ENCODE measurements at places on chromosomes 7 and 10. TPM values are rescaled to one million over a fixed set of nuclear protein-coding genes. Genes with fewer than 3 reads are reported as not detected.

DNA sequence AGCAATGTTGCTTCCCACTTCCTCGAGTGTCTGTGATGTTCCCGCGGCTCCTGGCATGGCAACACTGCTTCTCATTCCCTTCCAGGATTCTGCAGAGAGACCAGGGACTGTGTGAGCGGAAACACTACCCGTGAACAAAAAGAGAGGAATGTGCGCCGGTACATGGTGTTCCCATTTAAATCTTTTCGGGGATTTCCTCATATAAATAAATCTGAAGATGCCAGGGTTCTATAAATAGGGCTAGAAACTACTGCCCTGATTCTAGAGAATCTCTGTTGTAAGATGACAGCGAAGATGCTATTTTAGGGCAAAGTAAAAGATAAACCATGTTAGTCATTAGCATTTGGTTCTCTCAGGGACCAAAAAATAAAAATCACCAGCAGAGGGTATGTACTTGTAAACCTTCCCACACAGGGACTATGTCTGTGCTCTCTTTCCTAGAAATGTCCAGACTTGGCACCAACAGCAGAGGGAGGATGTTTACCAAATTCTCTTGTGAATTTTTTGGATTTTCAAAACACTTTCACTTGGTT, 92.2 kb upstream of the DDC start:
- H3K27ac ChIP-seq, result no peak overlapping the region
- peaks cover 37% of the 10 kb centered on the region for H3K4me1 ChIP-seq
- peaks cover 3% of the 10 kb centered on the region for H3K36me3 ChIP-seq
- H3K27me3 ChIP-seq, result no peaks in the 10 kb centered on the region
- DNase-seq, result no peak
- no peak overlapping the region for H3K4me3 ChIP-seq

DNA sequence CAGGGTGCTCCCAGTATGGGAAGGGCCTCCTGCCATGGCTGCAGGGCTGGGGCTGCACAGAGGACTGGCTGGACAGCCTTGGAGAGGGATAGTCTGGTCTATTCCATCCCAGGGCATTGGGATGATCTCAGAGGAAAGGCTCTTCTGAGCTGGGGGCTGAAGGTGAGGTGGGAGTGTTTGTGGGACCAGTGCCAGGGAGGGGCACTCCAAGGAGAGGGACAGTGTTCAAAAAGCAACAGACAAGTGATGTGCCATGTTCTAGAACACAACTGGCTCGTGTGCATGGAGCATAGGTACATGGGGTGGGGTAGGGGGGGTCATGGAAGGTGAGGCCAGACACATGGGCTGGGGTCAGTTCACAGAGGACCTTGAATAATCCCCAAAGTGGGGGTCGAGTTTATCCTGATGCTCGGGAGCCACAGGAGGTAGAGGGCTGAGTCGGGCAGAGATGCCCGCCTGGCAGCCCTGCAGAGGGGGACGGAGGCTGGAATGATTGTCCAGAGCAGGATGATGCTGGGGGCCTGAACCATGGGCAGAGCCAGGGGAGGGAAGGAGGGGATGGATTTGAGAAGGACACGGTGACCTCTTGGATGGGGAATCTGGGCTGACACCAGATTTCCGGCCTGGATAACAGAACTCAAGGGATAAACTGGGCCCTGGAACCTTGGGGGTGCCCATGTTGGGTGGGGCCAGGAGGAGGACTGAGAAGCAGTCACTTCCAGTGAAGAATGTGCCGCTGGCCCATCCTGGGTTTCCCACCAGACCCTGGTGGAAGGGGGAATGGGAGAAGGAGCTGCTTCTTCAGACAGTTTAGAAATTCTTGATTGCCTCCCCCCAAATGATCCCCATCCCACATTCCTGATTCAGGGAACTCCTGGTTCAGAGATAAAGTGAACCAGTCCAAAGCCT, 50.4 kb downstream of the NEURL1 start:
- H3K4me1 ChIP-seq, result peaks cover 22% of the 10 kb centered on the region
- no peak overlapping the region for H3K4me3 ChIP-seq
- DNase-seq, result no peak
- H3K27me3 ChIP-seq, result peaks cover 12% of the 10 kb centered on the region

DNA sequence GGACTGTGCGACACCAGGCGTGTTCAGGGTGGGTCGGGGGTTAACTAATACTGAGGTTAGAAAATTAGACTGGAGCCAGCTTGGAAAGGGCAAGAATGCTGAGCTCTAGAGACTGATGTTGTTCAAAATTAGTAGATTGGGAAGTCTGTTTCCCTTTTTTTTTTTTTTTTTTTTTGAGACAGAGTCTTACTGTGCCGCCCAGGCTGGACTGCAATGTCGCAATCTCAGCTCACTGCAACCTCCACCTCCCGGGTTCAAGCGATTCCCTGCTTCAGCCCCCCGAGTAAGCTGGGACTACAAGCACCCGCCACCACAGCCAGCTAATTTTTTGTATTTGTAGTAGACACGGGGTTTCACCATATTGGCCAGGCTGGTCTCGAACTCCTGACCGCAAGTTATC, 2.7 kb upstream of the CPVL start:
- H3K4me3 ChIP-seq, result no peak overlapping the region
- peaks cover 2% of the 10 kb centered on the region for H3K36me3 ChIP-seq
- peaks cover 33% of the 10 kb centered on the region for H3K4me1 ChIP-seq
- peak overlapping the region; percentile 80 for H3K27ac ChIP-seq
- peaks cover 28% of the 10 kb centered on the region for H3K27me3 ChIP-seq
- DNase-seq, result no peak

DNA sequence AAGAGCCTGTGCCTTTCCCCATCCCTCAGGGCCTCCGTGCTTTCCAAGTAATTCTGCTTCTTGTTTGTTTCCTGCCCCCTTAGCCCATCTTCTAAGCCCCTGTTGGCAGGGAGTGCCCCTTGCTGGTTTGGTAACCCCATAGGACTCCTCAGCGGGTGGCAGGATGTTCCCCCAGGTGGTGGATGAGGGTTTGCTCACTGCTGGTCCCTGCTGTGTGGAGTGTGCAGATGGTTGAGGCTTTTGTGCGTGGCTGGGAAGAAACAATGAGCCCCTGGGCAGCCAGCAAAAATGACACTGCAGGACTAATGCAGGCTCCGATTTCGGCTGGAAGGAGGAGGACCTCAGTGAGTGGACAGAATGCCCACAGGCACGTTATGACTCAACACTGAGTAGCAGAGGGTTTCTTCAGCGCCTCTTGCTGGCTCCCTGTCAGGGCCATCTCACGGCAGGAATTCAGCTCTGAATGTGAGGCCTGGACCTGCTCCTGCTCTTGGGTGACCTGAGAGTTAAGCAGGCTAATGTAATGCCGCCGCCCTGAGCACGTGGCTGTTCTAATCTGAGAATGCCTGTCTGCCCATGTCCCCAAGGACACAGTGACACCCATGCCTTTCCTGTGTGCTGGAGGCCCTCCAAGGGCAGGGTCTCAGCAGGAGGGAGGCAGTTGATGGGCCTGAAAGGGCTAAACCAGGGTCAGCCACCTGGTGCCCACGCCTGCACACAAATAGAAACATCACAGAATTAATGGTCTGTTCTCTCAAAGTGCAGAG, 16.6 kb downstream of the BAG3 start:
- H3K27ac ChIP-seq, result peak overlapping the region; percentile 37
- H3K27me3 ChIP-seq, result no peaks in the 10 kb centered on the region
- peaks cover 2% of the 10 kb centered on the region for H3K36me3 ChIP-seq
- peaks cover 50% of the 10 kb centered on the region for H3K4me1 ChIP-seq
- peak; percentile 26 for DNase-seq

TMEM130 gene
- total RNA-seq, result 0.61 TPM

DNA sequence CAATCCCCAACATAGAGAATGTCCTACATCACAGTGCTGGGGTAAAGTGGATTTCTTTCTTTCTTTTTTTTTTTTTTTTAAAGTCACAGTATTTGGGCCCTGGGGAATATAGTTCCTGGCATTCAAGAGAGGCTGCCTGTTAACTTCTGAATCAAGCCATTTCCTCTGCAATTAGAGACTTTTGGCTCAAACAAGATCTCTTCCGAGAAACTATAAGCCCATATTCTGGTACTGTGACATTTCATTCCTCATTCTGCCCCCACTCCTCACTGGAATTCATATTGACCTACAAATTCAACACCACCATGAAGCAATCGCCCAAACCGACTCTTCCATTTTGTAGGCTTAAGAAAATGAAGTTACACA, 187.4 kb downstream of the PHTF2 start:
- H3K4me1 ChIP-seq, result no peaks in the 10 kb centered on the region
- peaks cover 2% of the 10 kb centered on the region for H3K36me3 ChIP-seq
- no peak overlapping the region for H3K27ac ChIP-seq
- H3K27me3 ChIP-seq, result no peaks in the 10 kb centered on the region
- no peak for DNase-seq

MYPN gene
- total RNA-seq, result not detected

DNA sequence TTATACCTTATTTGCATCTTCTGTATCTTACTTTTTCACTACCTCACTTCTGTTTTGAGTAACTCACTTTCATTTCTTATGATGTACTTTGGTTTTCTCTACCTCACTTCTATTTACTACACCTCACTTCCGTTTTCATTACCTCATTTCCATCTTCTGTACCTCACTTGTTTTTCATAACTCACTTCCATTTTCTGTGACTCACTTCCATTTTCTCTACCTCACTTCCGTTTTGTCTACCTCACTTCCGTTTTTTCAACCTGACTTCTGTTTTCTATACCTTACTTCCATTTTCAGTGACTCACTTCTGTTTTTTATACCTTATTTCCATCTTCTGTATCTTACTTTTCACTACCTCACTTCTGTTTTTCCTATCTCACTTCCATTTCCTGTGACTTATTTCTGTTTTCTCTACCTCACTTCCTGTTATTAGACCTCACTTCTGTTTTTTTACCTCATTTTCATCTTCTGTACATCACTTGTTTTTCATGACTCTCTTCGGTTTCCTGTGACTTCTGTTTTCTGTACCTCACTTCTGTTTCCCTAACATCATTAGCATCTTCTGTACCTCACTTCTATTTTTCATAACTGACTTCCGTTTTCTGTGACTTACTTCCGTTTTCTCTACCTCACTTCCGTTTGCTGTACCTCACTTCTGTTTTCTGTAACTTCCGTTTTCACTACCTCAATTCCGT, 493.1 kb upstream of the AKR1E2 start:
- DNase-seq, result no peak
- no peaks in the 10 kb centered on the region for H3K27me3 ChIP-seq
- H3K4me1 ChIP-seq, result peaks cover 9% of the 10 kb centered on the region
- H3K4me3 ChIP-seq, result no peak overlapping the region

Measured in neural crest cell (in vitro differentiated cells).